Adipocyte (in vitro differentiated cells): ENCODE measurements at places on chromosomes 5 and 9.

- DNase-seq: no peak
Observed at GRCh38 chr5:92332039-92332438, 948.9 kb upstream of the ARRDC3 start.

- no peak for DNase-seq
Observed at GRCh38 chr5:150026682-150027172, 26.2 kb downstream of the HMGXB3 start.

GRCh38 chr9:98765256-98765655 lies 31.1 kb downstream of the ANKS6 start:
- no peak for DNase-seq

GRCh38 chr5:34673463-34674125 lies 17.5 kb downstream of the RAI14 start:
- DNase-seq: no peak

DNA sequence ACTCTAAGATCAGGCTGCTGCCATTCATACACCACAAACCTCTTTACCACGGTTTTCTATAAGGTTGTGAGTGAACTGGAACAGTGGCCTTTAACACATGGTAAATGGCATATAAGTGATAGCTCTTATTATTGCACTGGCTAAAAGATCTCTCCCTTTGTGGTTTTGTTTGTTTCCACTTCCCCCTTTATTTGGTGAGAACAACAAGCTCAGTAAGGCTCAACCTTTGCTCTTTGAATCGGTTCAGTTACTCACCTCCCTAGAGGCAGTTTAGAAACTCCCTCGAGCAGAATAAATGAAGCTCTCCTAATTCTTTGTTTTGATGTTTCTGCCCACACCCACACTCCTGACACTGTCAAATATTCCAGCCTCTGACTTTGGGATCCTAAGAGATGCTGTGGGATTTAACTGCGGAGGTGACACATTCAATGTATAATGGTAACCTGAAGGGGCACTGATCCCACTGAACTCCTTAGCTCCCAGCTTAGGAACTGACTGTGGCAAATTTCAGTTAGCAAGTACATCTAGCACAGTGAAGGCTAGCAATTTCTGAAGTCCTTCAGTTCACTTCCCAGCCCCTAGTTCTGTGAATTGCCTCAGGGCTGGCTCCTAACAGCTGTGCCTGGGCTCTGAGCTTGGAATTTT lies 22.5 kb upstream of the RAD23B start:
- DNase-seq: peak; percentile 48

GRCh38 chr9:83962165-83962564 lies 17.9 kb downstream of the HNRNPK start:
- DNase-seq: peak; percentile 61

DNA sequence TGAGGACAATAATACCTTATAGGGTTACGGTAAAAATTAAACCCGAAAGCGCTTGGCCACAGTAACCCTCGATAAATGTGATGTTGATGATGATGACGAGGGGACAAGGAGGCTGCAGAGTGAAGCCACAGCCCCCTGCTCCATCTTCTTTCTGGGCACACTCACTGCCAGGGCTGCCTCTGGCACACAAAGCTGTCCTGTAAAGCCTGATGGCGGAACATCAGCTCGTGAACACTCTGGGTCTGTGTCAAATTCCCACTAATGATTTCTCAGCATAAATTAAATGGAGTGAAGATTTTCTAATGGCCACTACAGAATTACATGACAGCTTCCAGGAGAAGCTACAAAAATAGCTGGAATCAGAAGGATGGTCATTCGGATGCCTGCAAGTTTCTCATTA lies 142.2 kb downstream of the TTLL11 start:
- DNase-seq: no peak

DNA sequence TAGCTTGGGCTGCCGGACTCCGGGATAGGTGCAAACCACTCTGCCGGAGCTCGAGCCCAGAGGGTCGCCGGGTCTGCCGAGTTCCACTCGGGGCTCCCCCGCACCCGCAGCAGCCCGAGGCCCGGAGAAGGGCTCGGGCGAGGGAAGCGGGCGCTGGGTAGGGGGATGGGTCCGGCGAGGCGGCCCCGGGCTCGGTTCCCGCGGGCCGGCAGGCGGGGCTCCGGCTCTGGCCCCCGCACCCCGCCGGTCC lies 507 bp downstream of the RICTOR start:
- peak; percentile 73 for DNase-seq
